ENCODE measurements at places on chromosomes 11 and 22. TPM values are rescaled to one million over a fixed set of nuclear protein-coding genes. Genes with fewer than 3 reads are reported as not detected.

DNA sequence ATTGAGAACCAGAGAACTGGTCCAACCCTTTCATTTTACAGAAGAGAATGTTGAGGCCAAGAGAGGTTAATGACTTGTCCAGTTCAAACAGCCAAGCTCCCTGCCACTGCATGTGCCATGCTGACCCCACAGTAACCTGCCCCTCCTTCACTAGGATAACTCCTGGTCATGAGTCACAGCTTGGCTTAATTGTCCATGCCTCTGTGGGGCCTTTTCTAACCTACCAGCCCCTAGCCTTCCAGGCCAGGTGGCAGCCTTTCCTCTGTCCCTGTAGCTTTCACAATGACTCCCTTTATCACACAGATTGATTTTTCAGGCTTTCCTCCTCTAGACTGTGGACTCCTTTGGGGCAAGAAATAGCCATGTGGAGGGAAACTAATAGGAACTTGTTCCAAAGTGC, 97.2 kb downstream of the PIWIL4 start:
- H3K4me3 ChIP-seq: no peak overlapping the region
- no peak for DNase-seq
- no peak overlapping the region for H3K27ac ChIP-seq
- no peaks in the 10 kb centered on the region for H3K36me3 ChIP-seq
- H3K4me1 ChIP-seq: no peaks in the 10 kb centered on the region

Gene TMEM109
- 192 TPM for polyA plus RNA-seq

- H3K4me3 ChIP-seq: no peak overlapping the region
- no peaks in the 10 kb centered on the region for H3K36me3 ChIP-seq
- no peak overlapping the region for H3K27ac ChIP-seq
- peaks cover 2% of the 10 kb centered on the region for H3K27me3 ChIP-seq
- DNase-seq: peak; percentile 74
Measured at GRCh38 chr11:118610773-118611432, 3.5 kb downstream of the PHLDB1 start.

DNA sequence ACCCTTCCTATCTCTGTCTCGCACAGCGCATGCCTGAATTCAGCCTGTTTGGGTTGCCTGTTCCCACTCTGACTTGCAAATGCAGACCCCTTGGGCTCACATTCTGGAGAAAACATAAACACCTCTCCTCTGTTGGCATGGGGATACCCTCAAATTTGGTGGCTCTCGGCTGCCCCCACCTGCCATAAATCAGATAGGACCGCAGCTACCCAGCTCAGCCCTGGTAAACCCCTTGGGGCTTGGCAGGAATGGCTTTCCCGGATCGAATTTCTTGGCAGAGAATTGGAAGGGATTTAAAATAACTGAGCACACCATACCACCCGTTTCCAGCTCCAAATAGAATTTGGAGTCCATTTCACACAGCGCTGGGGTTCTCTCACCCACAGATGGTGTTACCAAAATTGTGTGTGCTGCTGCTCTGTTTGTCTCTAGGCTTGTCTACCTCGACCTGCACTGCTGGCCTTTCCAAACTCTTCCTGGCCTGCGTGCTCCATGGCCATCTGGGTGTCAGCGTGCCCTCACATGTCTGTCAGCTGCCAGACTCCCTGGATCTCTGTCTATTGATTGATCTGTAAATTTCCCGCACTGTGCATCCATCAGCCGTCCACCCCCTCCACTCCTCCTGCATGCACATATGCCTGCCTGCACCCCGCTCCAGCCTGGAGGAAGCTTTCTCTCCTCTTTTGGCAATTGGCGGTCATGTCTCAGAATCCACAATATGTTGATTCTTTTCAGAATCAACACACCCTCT, 134.0 kb downstream of the NTM start:
- no peak for DNase-seq
- H3K27me3 ChIP-seq: no peaks in the 10 kb centered on the region
- H3K27ac ChIP-seq: no peak overlapping the region
- H3K4me3 ChIP-seq: no peak overlapping the region

Gene GRIA4
- not detected for polyA plus RNA-seq
